CD4-positive, alpha-beta T cell treated with Interleukin-2 at 100 ng/mL for 4 hours (primary cell): ENCODE measurements at places on chromosomes 3 and 15.

- DNase-seq, result no peak
These were observed 61.9 kb downstream of the CLDN1 start for GRCh38 chr3:190260301-190260700.

DNA sequence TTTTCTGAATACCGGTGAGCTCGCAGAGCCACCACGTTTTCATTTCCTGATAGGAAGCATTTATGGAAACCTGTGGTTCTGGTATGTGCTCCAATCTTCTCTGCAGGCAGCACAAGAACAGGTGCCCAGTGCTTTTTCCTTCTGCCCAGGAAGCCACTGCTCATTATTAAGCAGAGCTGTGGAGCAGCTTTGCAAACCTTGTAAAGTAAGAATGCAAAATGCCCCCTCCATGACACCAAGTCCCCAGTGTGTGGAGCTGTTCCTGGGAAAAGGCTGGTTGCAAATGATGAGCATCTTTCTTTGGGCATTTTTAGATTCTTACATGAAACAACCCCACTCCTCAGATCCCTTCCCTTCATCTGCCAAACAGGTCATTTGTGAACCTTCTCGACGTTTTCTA is 65.7 kb upstream of the MRPL3 start:
- no peak for DNase-seq

GRCh38 chr3:57923101-57923500 is 85.1 kb upstream of the FLNB start:
- DNase-seq, result no peak

- peak; percentile 49 for DNase-seq
These were observed 37.8 kb downstream of the ZNF445 start for GRCh38 chr3:44439499-44440295.

DNA sequence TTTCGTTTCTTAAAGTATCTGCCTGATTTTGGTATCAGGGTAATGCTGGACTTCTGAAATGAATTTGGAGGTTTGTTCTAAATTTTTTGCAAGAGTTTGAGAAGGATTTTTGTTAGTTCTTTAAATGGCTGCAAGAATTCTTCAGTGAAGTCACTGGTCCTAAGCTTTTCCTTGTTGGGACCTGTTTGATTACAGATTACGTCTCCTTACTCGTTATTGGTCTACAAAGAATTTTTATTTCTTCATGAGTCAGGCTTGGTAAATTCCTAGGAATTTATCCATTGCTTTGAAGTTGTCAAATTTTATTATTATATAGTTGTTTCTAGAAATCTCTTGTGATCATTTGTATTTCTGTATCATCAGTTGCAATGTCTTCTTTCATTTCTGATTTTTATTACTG is 196.0 kb downstream of the DPH6 start:
- DNase-seq, result no peak

DNA sequence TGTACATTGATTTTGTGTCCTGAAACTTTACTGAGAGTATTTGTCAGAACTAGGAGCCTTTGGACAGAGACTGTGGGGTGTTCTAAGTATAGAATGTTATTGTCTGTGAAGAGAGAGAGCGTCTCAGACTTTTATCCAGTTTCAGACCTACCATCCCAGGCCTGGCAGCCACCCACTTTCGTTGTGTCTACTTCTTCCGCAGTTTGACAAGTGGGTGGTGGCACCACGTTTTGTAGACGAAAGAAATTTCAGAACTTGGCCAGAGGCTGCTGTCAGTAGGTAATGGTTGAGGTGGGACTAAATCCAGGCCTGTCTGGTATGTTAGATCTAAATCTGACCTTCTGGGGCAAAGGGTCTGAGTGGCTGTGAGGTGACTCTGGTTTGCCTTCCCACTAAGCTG is 13.4 kb upstream of the TRAK1 start:
- DNase-seq, result no peak

- DNase-seq, result no peak
These were observed 116.8 kb downstream of the WNT5A start for GRCh38 chr3:55370272-55370671.

DNA sequence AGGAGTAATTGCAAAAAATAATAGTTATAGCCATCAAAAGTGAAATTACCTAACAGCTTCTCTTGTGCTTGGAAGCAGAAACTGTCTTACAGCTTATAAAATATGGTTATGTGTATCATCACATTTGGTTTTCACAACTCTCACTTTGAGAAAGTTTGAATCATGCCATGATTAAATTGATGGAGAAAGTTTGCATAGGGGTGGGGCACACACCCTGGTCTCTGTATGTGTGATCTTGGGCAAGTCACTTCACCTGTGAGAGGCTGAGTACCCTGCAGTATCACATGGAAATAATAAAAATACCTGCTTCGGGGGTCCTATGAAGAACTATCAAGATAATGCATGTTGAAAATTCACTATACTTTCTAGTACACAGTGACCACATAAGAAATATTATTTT is 471.4 kb downstream of the RAP2B start:
- DNase-seq, result no peak

DNA sequence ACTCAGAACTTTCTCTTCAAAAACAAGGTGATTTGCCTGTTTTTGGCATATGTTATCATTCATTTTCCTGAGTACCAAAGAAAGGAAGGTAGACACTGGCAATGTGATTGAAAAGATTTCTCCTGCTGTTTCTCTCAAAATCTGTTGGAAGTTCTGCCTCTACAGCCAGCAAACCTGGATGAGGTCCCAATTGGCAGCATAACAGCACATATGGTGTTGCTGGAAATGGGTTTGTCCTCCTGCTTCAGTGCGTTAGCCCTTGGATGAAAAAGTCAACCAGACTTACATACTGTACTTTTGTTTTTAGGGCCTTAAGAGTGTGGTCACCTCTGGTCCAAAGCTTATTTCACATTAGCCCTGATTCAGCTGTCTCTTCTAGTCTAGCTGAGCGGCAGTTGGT is 237.6 kb upstream of the MME start:
- DNase-seq, result no peak

DNA sequence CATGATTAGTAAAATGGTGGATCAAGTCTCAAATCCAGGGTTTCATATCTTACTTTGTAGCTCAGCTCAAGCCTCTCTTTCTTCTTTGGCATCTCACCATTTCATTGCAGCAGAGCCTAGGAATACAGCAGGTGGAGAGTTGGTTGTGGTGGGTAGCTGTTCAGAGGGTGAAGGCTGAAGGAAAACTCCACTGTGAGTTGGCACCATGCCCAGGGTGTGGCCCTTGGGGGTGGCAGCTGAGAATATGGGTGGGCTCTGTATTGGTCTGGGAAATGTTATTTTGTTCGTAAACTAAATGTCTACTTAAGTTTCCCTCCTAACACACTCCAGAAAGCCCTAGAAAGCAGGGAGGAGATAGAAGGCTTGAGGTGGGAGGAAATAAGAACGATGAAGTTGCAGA is 1.7 kb upstream of the MAP1A start:
- DNase-seq, result no peak

- no peak for DNase-seq
These were observed 113.5 kb downstream of the TRIM42 start for GRCh38 chr3:140791368-140791767.

DNA sequence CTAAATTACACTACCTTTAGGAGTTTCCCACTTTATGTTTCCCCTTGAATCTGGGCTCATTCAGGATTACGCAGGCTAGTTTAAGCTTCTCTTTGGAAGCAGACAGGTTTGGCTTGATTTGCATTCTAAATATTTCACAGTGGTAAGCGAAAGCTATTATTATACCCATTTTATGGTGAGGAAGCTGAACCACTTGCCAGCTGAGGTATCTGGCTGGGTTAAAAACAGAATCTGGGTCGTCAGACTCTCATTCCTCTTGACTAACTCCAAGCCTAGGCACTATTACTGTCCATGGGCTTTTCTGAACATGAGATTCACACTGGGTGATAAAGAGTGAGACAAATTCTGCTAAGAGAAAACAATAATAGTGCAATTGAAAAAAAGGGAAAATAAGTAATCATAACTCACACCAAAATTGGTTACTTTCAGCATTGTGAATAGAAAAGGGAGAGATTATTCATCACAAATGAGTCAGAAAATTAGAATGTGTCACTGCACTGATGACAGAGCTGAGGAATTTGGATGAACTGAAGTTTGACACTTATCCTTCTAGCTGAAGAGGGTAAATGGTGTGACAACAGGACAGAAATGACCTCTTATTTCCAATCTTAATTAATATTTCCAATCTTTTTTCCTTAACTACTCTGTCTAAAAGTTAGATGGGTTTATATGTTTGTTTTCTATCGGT is 211.3 kb downstream of the TIGIT start:
- DNase-seq, result no peak

GRCh38 chr3:145182196-145182911 is 978.6 kb downstream of the PLOD2 start:
- DNase-seq, result no peak

GRCh38 chr3:105620236-105620635 is 248.6 kb downstream of the CBLB start:
- DNase-seq, result no peak

GRCh38 chr3:101729586-101729985 is 5.2 kb downstream of the CEP97 start:
- no peak for DNase-seq

DNA sequence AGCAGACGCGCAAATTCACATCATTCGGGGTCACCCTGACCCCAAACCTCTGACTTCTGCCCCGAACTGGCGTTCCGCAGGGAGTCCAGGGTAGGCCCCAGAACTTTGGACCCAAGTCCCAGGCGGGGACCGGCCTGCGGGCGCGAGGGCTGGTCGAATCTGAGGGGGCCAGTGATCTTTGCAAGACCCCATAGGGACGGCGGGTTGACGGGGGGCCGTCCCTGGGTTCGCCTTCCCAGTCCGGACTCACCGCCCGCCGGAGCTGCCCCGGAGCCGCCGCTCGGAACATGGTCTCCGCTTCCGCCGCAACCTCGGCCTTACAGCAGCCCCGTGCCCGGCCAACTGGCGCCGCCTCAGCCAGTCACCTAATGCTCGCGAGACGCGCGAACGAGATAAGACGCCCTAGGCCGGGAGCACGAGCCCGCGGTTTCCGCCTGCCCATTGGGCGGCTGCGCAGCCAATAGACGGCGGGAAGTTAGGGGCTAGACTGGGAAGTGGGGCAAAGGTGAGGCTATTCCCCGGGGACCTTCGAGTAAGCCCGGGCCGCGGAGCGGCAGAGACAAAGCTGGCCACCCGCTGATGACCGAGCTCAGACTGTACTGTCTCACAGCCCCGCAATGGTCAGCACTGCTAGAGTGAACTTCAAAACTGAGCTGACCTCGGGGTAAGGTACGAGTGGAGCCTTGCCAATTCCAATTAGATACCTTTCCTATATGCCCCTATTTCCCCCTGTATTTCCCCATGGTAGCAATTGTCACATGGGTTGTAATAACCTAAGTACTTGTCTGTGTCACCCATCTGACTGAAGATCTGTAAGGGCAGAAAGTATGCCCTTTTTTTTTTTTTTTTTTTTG is at the start of gene ETFA:
Gene ETFA, minus strand, starts transcription at position 370 of the 854 bp plus-strand sequence. Its CDS starts 81 bp downstream, at position 289.
- DNase-seq, result peak; percentile 89

DNA sequence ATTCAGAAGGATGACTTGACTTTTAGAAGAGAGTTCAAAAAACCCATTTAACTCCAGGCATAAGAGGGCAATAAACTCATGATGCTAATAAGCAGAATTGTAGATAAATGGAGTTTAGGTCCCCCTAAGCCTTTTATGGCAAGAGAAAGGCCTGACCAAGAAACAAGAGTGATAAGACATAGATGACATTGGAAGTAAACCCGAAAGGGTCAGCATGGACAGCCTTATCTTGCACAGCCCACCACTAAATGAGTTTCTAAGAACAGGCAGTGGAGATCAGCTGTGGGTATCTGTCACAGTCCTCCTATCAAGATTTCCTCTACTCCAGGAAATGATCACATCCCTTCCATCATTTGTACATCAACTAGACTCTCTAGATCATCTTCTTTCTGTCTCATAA is 457.9 kb upstream of the ADAMTS9 start:
- no peak for DNase-seq

DNA sequence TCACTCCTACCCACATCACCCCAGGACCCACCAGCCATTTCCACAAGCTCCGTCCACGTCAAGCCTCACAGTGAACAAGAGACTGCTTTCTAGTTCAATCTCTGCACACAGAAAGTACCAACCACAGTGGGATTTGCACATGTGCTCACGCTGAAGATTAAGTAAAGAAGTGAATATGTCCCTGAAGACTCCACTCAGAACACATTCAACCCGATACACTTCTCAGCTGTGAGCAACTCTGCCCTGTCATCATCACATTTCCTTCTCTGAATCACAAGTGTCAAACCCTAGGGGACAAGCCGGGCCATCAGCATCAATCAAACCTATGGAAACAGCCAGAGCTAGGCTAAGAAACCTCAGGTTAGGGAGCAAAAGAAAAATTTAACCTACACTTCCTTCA is 1.9 kb downstream of the STIMATE start:
- peak; percentile 20 for DNase-seq

- DNase-seq, result no peak
These were observed 634.1 kb upstream of the TBL1XR1 start for GRCh38 chr3:177831361-177831760.

- DNase-seq, result no peak
These were observed 361.4 kb upstream of the ICE2 start for GRCh38 chr15:60840306-60840702.

- no peak for DNase-seq
These were observed 239.8 kb downstream of the STAG1 start for GRCh38 chr3:136512381-136512780.

GRCh38 chr3:119551598-119551997 is 7.8 kb downstream of the CD80 start:
- no peak for DNase-seq

- DNase-seq, result no peak
These were observed 22.1 kb downstream of the AGBL1 start for GRCh38 chr15:86101818-86102217.

DNA sequence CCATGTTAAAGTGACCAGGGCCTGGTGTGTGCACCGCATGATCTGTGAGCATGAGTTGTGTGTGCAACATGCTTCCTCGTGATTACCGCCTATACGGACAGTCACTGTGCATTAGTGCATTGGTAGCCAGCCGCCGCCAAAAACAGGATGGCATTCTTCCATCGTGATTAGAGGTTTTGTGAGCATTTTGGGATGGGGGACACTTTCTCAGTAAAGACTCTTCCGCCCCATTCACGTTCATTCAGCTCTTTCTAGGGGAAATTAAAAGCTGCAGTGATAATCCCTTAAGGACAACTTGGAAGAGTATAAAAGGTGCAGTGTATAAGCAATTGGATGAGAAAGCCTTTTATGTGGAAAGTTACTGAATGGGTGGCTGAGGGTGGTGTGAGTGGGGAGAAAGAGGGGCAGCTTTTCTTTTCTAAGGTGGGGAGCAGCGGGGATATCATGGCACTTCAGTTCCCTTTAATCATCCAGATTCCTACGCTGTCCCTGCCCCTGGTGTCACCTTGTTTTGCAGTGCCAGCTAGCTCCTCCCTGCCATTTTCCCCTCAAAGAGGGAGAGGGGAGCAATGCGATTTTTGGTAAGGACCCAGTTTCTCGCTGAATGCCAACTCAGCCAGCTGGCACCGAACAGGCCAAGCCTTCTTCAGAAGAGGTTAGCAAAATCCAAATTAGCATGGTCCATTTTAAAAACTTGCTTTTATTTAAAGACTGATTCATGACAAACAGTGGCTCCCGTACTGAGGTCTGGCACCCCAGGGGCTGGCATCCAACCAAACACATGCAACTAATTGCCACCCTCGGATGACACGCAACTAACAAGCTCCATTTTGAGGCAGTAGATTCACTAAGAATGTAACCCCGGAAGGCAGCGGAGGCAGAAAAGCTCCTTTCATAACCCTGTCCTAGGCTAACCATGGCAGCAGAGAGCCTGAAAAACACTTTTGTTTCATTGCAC is 447.8 kb downstream of the FHIT start:
- DNase-seq, result no peak
